ENCODE measurements at places on chromosomes 7 and 10. TPM values are rescaled to one million over a fixed set of nuclear protein-coding genes. Genes with fewer than 3 reads are reported as not detected.

The CRHR2 gene
- total RNA-seq, result not detected

The DKK1 gene
- 74.7 TPM for total RNA-seq

- H3K4me1 ChIP-seq, result no peaks in the 10 kb centered on the region
Observed at GRCh38 chr10:124300224-124300623, 118.5 kb downstream of the OAT start.

The RHEB gene
- 19.7 TPM for total RNA-seq

DNA sequence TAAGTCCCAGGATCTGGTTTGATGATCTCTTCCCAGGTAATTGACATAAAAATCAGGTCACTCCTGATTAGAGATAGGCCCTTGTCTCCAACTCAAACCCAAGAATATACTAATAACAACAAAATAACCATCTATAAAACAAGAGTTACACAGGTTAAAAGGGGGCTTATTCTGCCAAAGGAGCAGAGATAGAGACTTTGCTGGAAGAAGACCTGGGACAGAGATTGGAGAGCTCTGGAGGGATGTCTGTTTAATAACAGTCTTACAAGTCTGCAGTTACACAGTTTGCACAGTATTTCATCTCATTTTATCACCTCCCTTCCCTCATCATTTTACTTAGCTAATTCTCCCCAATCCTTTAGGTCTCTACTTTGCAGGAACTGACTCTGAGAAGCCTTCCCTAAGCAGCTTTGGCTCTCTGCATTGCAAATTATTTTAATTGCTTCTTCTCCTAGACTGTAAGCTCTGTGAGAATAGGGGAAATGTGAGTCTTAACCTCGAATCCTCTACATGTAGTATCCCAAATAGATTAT is 3.7 kb upstream of the ZNF438 start:
- H3K27ac ChIP-seq, result peak overlapping the region; percentile 45
- no peaks in the 10 kb centered on the region for H3K36me3 ChIP-seq

- no peak overlapping the region for H3K27ac ChIP-seq
- DNase-seq, result peak; percentile 13
- H3K36me3 ChIP-seq, result no peaks in the 10 kb centered on the region
Observed at GRCh38 chr10:92750791-92751533, 61.2 kb downstream of the HHEX start.

The IGFBP1 gene
- total RNA-seq, result not detected

GRCh38 chr10:17548162-17548561 is 69.0 kb downstream of the HACD1 start:
- H3K27ac ChIP-seq, result no peak overlapping the region
- H3K4me3 ChIP-seq, result no peak overlapping the region
- H3K27me3 ChIP-seq, result peaks cover 2% of the 10 kb centered on the region
- H3K4me1 ChIP-seq, result no peaks in the 10 kb centered on the region
- no peaks in the 10 kb centered on the region for H3K36me3 ChIP-seq
- DNase-seq, result no peak

The CACNB2 gene
- total RNA-seq, result 0.36 TPM

DNA sequence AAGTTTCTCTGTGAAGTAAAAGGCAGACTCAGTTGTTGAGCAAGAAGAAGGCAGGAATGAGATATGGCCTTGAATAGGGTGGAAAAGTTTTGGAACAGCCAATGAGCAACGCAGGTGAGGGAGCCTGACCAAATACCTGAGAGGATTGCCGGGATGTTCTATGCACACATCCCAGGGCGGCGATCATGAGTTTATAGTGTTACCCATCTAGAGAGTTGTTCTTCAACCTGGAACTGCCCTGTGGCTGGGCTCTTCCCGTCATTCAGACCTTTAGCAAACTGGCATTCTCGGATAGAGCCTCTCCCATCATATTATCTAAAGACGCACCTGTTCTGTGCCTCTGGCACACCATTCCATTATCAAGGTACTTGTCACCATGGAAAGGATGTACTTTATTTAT is 103.0 kb upstream of the KIF5B start:
- DNase-seq, result no peak
- no peak overlapping the region for H3K27ac ChIP-seq
- H3K4me1 ChIP-seq, result peaks cover 3% of the 10 kb centered on the region
- no peaks in the 10 kb centered on the region for H3K27me3 ChIP-seq
- H3K4me3 ChIP-seq, result no peak overlapping the region

GRCh38 chr7:43645699-43646226 is 62.9 kb downstream of the STK17A start:
- H3K4me1 ChIP-seq, result peaks cover 30% of the 10 kb centered on the region
- no peak overlapping the region for H3K4me3 ChIP-seq
- H3K27ac ChIP-seq, result peak overlapping the region; percentile 95
- no peak for DNase-seq

GRCh38 chr10:51100221-51100620 is 25.9 kb downstream of the PRKG1 start:
- H3K27ac ChIP-seq, result no peak overlapping the region
- H3K4me1 ChIP-seq, result no peaks in the 10 kb centered on the region
- H3K4me3 ChIP-seq, result no peak overlapping the region
- no peaks in the 10 kb centered on the region for H3K36me3 ChIP-seq

The NAT16 gene
- not detected for total RNA-seq

DNA sequence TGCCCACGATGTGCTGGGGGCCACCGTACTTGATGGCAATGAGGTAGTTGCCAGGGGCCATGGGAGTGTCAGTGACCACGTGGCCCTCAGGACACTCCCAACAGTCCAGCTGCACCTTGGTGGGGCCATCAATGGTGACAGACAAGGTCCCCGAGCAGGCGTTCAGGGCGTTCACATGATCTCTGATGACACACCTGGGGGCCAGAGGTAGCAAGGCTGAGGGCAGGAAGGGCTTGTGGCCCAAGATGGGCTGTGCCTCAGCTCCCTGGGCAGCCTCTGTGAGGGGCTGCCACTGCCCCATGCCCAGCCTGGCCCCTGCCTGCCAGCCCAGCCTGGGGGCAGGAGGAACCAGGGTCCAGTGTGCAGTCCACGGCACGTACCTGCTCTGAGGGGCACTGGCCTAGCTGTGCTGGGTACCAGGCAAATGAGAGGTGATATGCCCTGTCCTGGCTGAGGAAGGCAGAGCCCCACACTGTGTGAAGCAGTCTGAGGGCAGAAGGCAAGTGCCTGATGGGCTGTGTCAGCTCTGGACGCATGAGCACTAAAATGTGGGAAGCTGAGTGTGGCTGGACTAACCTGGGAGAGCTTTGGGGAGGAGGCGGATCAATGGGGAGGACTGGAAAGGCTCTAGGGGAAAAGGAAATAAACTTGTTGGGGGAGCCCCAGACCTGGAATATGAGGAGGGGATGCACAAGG is 3.5 kb upstream of the KCP start:
- H3K27ac ChIP-seq, result no peak overlapping the region
- H3K27me3 ChIP-seq, result peaks cover 80% of the 10 kb centered on the region
- H3K36me3 ChIP-seq, result no peaks in the 10 kb centered on the region
- H3K4me3 ChIP-seq, result no peak overlapping the region

GRCh38 chr10:106506526-106507283 is 657.8 kb downstream of the SORCS1 start:
- no peaks in the 10 kb centered on the region for H3K4me1 ChIP-seq
- H3K4me3 ChIP-seq, result no peak overlapping the region
- peak; percentile 37 for DNase-seq
- H3K36me3 ChIP-seq, result no peaks in the 10 kb centered on the region
- no peaks in the 10 kb centered on the region for H3K27me3 ChIP-seq

- H3K4me3 ChIP-seq, result peak overlapping the region; percentile 98
- H3K4me1 ChIP-seq, result peaks cover 3% of the 10 kb centered on the region
- H3K36me3 ChIP-seq, result peaks cover 7% of the 10 kb centered on the region
- DNase-seq, result peak; percentile 74
- no peaks in the 10 kb centered on the region for H3K27me3 ChIP-seq
- peak overlapping the region; percentile 98 for H3K27ac ChIP-seq
Observed at GRCh38 chr7:92835261-92835850, 1.0 kb downstream of the CDK6 start.

DNA sequence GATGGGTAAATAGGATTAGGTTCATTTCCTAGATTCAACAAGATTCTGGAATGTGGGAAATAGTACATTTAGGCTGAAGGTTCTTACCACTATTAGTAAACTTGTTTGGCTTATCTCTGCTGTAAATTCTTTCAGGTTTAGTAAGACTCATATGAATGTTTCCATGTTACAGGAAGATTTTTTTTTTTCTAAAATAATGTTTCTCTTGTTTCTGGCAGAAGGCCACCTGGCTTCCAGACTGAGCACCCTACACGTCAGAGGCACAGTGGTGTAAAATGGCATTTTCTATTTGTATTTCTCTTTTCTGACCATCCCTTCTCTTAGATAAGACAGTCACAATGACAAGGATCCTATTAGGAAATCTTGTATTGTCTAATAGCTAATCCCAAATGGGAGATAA is 22.7 kb upstream of the AASS start:
- DNase-seq, result peak; percentile 62
- H3K36me3 ChIP-seq, result no peaks in the 10 kb centered on the region
- H3K27ac ChIP-seq, result no peak overlapping the region

DNA sequence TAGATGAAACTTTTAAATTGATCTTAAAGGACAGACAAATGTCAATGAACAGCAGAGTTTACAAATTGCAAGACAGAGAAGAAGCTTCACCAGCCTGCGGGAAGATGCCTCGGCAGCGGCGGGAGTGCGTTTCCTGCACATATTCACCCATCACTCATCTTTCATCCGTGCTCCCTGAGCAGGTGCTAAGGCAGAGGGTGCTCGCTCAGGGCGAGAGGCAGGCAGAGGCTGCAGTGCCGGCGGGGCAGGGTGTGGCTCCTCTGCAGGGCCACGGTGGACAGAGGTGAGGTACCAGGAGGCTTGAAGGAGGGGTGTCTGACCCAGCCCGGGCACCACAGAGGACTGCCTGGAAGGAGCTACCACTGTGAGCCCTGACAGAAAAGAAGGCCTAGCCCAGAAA is 155.2 kb upstream of the PPP2R2D start:
- DNase-seq, result no peak
- no peak overlapping the region for H3K4me3 ChIP-seq

The TMEM130 gene
- 1.1 TPM for total RNA-seq
